ENCODE measurements at places on chromosomes 6 and 20.

- DNase-seq, result no peak
Observed at GRCh38 chr20:60031107-60031506, 72.9 kb downstream of the CDH26 start.

DNA sequence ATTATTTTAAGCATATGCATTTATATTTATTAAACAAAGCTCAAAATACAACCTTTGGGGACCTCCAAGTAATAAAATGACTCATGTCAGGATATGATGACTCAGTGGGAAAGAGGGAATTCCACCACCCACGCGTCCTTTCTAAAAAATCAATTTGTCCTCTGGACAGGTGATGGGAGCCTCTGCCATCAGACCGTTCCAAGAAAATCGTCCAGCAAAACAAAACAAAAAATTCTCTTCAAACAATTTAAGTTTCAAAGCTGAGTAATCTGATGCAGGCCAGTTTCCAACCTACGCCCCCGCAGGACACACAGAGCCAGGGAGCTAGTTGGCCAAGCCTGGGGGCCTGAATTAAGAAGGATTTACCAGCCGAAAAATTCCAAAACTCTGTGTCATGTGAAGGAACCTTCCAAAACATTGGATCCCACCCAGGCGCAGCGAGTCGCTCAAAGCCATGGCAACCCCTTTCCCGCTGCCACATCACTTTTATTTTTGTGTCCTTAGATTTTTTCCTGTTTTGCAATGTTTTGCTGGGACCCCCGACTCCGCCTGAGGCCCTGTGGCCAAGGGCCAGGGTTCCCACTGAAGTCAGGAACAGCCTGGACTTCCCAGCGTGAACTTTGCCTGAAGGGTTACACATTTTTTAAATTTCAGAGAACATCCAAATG lies 95.3 kb downstream of the NFATC2 start:
- DNase-seq, result no peak

DNA sequence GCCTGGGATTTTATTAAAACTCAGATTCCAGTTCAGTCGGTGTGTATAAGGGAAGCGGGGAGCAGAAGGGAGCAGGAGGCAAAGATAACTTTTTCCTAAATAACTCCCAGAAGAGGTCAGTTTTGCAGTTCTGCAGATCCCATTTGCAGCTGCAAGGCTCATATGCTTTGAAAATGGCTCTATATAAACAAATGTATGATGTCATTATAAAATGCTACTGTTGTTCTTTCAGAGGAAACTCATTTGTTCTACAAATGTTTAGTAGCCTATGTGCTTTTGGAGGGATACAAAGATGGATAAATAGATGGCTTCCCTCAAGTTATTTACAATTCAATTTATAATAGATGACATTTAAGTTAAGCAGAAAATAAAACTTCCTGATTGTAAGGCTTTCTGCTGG lies 29.2 kb upstream of the DSP start:
- no peak for DNase-seq

DNA sequence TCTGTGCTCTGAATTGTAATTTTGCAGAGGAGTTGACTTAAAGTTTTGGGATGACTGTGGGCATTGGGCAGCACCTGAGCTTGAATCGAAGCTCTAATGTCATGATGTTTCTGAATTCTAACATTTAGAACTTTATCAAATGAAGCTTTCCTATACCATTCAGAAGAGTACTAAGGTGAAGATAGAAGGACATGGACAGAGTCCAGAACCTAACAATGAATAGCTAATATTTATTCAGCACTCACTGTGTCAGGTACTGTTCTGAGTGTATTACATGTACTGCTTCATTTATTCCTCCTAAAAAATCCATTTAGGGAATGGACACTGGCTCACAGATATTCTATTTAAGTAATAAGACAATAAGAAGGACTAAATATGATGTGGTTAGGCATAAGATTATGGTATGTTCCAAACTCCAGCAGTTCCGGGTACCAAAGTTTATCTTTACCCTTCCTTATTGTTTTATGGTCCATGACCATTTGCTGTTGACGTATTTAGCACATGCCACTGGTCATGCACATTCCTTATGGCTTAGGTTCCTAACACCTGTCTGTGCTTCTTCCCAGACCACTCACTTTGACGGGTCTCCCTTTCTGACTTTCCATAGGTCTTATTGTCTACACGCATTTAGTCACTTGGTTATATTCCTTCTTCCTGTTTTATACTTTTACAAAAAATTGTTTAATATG lies 20.3 kb downstream of the BCKDHB start:
- DNase-seq, result no peak

DNA sequence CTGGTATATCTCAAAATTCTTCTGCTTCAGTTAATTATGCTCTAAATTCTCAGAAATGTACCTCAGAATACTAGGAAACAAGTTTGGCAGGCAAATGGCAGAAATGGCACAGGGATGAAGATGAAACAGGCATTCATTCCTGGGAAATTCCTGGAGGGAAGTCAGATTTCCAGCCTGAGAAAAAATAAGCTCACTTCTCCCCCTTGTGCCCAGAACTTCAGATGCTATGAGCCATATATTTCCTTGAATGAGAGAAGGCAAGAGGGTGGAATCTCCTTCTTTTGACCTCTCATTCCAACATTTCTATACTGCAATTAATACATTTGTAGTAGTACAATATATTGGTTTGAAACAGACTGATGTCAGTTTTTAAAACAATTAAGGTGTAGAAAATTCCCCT lies 22.8 kb downstream of the RGS17 start:
- no peak for DNase-seq

GRCh38 chr6:55670850-55671413 lies 91.9 kb upstream of the HMGCLL1 start:
- DNase-seq, result no peak

- peak; percentile 56 for DNase-seq
Observed at GRCh38 chr6:26044140-26045064, 42.8 kb upstream of the HFE start.

DNA sequence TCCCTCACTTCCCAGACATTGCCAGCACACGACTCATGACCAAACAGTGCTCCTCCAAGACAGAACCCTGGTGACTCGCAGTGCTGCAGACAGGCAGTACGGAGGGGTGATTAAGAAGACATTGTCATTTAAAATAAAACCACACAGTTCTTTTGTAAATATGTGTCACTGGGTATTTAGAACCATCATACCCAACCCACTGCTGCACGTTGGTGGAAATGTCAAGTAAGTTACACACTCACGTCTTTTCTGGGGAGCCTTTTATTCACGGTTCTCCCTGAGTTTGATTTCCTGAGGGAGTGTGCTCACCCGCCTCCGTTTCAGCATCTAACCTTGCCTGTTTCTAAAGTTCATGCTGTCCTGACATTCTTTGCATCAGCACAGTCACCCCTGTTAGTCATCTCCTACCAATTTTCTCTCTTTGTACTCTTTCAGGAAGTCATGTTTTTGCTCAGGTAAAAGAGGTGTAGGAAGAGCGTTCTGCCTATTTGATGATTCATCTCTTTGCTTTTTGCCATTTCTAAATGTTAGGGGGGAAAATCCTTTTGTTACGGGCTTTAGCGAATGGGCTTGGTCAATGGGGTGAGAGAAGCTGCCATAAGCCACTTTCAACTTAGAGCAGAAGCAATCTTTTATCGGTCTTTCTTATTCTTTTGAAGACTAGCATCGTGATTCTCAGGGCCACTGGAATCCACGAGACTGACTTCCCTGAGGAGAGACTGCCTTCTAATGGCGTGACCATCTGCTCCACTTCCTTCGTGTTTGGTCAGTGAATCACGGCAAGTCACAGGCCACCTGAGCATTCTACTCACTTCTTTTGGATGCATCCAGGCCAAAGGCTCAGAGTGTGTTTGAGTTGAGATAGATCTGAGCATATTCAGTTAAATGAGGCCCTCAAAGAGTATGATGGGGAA lies 512.8 kb upstream of the JARID2 start:
- DNase-seq, result no peak

DNA sequence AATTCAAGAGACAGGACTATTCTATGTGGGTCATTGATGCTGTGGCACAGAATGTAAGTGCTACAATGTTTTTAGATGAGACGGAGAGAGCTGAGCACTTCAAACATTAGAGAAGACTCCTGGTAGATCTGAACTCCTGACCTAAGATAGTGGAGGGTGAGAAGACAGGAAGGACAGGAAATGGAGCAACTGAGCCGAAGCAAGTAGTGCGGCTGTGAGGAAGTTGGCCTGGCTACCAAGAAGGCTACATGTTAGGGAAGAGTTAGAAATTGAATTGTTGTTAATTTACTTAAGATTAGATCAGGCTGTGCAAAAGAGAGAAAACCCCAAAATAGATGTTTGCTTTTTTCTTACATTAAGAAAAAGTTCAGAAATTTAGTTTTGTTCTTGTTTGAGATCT lies 14.4 kb upstream of the MLIP start:
- no peak for DNase-seq

DNA sequence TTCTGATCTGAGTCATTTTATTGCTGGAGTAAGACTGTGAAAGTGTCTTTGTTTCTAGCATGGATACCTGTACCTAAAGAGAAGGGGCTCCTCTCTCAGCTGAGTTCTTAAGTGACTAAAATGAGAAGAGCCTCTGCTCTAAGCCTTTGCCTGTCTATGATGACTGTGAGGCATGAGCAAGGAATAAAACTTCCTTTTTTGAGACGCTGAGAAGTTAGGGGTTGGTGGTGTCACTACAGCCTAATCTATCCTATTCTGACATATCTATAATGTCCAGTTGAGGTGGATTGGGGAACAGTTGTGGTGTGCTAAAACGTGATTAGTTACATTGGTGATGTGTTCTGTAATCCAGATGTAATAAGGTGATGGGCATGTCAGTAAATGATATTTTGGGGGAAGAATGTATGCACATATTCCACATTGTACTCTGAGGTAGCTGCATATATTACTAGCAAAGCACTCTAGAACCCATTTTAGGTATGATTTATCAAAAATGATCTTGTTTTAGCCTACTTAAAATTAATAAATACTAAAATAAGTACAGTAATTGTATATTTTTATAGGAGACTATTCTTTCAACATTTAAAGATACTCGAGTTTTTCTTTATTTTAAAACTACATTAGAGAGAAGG lies 18.1 kb downstream of the ADGRB3 start:
- DNase-seq, result no peak

- no peak for DNase-seq
Observed at GRCh38 chr6:168602576-168602975, 161.6 kb downstream of the SMOC2 start.

GRCh38 chr6:142950291-142950690 lies 5.3 kb upstream of the HIVEP2 start:
- DNase-seq, result no peak
